NCI-H524 (cell line): ENCODE measurements at places on chromosomes 13 and 19.

DNA sequence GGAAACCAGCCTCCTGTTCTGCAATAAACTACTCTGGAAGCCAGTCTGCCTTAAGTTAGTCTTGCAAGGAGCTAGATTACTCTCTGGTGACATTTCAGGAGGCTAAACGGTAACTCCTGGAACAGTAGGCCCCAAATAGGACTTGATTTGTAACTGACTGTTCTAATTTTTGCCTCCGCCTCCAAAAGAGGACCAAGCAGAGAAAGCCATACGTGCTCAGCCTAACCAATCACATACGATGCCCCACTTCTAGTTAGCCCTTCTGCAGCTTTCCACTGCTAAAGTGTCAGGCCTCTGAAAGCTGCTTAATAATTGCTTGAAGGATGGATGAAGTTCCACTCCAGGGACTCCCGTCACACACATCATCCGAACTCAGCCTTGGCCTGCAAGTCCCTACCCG lies 744 bp downstream of the ZNF805 start:
- no peak for DNase-seq

- no peak for DNase-seq
Observed at GRCh38 chr13:112117258-112117954, 50.5 kb downstream of the SOX1 start.

DNA sequence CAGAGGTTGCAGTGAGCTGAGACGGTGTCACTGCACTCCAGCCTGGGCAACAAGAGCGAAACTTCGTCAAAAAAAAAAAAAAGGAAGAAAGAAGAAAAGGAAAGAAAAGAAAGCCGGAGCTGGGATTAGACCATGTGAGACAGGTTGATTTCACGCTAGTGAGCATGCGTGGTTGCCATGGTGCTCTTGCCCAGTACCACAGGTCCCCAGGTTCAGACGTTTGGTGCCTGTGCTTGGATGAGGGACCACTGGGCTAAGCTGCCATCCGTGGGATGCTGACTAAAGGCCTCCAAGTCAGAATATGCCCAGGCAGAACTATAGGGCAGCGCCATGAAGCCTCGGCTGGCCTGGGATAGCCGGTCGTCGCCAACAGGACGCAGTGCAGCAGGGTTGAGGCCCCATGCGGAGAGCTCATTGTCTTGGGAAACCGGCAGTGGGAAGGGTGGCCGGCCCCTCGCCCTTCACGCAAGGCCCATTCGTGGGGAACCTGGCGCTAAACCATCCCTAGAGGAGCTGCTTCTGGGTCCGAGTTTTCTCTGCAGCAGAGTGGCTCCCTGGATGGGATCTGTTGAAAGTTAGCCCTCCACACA lies 7.2 kb upstream of the TEX101 start:
- DNase-seq = no peak

- DNase-seq = no peak
Observed at GRCh38 chr19:56148096-56148495, 7.0 kb downstream of the ZNF444 start.

- no peak for DNase-seq
Observed at GRCh38 chr19:46082728-46083050, 41.8 kb downstream of the IGFL3 start.

DNA sequence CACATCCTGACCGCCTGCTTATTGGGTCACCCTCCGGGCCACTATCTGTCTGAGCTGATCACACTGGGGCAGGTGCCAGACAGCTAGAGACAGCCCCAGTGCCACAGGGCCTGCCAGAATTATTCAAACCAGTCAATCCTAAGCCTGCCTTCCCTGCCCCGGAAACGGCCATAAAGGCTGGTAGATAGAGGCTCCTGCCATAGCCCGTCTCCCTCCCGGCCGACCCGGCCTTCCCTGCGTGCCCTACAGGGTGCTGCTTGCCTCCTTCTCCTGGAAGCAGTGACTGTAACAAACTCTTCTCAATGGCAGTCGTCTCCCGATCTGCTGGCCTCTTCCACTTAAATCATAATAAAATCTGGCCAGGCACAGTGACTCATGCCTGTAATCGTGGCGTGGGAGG lies 158.6 kb upstream of the SOX1 start:
- DNase-seq = no peak

DNA sequence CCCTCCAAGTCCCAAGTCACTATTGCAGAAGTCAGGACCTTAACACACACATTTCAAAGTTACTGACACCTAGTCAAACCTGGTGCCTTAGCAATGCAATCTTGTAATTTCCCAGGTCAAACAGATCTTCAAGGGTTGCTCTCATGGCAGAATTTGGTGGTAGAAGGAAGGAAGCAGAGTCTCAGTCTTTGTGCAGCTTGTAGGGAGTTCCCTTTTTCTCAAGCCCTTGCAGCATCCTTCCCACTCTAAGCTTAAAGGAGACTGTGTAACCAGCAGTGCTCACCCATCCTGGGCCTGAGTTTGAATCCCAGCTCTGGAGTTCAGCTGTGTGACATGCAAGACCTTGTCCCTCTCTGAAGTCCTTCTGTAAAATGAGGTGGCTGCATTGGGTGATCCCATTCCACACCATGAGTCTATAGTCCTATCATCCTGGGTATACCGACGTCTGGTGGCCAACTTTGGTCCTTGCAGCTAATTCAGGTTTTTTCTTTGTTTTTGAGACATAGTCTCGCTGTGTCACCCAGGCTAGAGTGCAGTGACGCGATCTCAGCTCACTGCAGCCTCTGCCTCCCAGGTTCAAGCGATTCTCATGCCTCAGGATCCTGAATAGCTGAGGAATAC lies 9.8 kb downstream of the SIGLEC10 start:
- no peak for DNase-seq
